Upper lobe of right lung (tissue), 1 donor: ENCODE measurements at places on chromosomes 12 and 14. TPM values are rescaled to one million over a fixed set of nuclear protein-coding genes. Genes with fewer than 3 reads are reported as not detected.

DNA sequence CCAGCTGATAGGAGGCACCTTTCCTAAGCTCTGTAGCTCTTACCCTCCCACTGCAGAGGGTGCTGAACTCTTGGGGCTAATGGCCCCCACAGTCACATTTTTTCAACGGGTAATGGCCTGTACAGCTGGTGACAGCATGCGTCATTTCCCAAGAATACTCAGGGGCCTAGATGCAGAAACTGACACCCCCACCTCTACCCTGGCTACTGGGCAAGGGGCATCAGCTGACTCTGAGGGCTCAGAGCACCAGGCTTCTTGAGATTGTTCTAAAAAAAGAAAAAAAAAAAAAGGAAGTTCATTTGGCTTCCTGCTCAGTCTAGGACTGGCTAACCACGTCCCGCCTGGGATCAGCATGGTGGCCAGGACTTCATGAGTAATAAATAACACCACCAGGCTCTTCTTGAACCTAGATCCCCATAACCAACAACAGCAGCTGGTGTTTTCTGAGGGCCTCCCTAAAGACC, 35.2 kb downstream of the ZFP36L1 start:
- no peak for DNase-seq

GRCh38 chr14:58898655-58899316, 261.0 kb downstream of the DACT1 start:
- no peak for DNase-seq

- no peak for DNase-seq
Observed at GRCh38 chr14:74636424-74637177, 24.6 kb upstream of the LTBP2 start.

GRCh38 chr12:38638401-38638800, 267.0 kb downstream of the CPNE8 start:
- DNase-seq = no peak

DNA sequence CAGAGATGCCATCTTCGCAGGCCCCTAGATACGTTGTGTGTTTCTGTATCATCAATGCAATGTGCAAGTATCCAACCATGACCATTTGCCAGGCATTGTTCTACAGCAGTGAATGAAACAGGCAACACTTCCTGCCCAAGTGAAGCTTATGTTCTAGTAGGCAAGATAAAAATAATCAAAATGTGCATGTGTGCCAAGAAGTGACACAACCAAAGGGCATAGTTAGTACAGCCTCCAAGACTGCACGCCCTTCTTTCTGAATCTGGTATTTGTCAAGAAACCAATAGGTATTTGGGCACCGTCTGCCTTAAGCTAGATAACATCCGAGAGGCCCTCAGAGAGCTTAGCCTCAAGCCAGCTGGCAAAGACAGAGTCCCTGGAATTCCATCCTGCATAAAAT, 152.0 kb downstream of the TMEM132C start:
- DNase-seq = no peak

- DNase-seq = no peak
Observed at GRCh38 chr14:25484235-25484634, 434.3 kb upstream of the STXBP6 start.

DNA sequence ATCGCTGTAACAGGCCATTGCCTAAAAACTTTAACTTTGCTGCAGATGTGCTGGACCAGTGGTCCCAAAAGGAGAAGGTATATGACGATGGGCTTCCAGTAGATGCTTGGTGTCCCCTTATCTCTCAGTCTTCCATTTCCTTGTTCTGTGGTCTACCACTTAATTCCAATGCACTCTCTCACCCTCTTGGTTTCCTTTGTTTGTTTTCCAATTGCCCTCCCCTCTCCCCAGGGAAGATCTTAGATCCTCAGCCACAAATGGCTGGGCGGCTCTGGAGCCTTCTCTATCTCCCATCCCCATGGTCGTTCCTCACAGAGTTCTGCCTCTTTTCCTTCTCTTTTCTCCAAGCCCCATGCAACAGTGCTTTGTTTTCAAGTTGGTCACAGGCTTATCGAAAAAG, 584 bp downstream of the ACSM4 start:
- DNase-seq = no peak

GRCh38 chr14:100775831-100776591, 49.3 kb downstream of the DLK1 start:
- no peak for DNase-seq

Gene MEG3
- total RNA-seq = 15.6 TPM

Gene CATSPERB
- total RNA-seq = 3.0 TPM

Gene GLI1
- 1.4 TPM for total RNA-seq
